ENCODE measurements at places on chromosomes 12 and 14. TPM values are rescaled to one million over a fixed set of nuclear protein-coding genes. Genes with fewer than 3 reads are reported as not detected.

GRCh38 chr12:104513681-104514080 is 56.9 kb downstream of the CHST11 start:
- no peak for DNase-seq

GRCh38 chr12:67826148-67826547 is 163.1 kb upstream of the IFNG-AS1 start:
- no peak for DNase-seq

GRCh38 chr12:24948757-24949722 is at the start of gene BCAT1:
Gene BCAT1, minus strand, starts transcription at chr12:24949101. Its CDS starts 169 bp downstream, at chr12:24948932.
- peak; percentile 89 for DNase-seq

GRCh38 chr14:94388384-94389103 is at the start of gene SERPINA1:
Gene SERPINA1, minus strand, starts transcription at chr14:94388602. Its CDS starts 5,365 bp downstream, at chr14:94383237.
- no peak for DNase-seq

DNA sequence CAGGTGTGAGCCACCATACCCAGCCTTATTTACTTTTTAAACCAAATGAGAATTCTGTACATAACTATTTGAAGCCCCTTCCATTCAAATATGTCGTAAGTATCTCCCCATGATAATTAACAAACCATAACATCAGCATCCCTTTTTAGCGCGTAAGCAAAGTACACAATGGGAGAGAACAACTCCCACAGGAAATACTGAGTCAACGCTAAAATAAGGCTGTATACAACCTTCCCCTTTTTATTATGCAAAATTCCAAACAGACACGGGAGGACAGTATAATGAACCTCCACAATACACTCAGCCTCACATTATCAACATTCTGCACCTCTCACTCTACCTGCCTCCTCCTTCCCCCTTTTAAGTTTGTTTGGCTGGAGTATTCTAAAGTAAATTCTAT is 73.5 kb downstream of the CCDC88C start:
- no peak for DNase-seq

- no peak for DNase-seq
These were observed 911.3 kb downstream of the LRFN5 start for GRCh38 chr14:42517806-42518500.

GRCh38 chr14:93311082-93311481 is 21.8 kb downstream of the BTBD7 start:
- DNase-seq = no peak

- DNase-seq = no peak
These were observed 56.4 kb upstream of the FBXO33 start for GRCh38 chr14:39488600-39488999.

GRCh38 chr14:87901236-87901635 is 91.7 kb downstream of the GALC start:
- no peak for DNase-seq

DNA sequence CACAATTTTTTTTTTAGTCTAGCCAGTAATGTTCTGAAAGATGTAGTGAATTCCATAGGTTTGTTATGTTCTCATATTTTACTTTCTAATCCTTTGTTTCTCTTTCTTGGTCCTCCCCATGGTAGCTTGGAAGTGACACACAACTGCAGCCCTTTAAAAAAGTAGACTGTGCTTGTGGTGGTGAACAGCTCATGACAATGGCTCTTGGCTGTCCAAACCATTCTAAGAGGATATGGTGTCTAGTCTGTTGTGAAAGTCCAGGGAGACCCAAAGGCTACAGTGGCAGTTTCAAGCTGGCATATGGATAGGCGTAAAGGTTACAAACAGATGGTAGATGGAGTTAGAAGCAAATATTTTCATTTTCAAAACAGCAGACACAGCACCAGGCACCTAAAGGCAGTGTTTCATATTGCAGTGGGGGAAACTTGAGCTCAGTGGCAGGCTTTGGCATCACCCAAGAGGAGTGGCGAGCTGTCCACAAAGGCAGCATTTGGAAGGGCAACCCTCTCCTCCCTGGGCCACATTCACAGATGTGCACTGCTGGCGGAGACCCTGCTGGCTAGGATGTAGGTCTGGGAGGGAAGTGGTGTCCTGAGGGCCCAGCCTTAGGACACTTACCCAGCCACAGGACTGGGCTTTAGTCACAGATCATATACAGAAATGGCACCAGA is 102.1 kb downstream of the DYRK2 start:
- DNase-seq = no peak

DNA sequence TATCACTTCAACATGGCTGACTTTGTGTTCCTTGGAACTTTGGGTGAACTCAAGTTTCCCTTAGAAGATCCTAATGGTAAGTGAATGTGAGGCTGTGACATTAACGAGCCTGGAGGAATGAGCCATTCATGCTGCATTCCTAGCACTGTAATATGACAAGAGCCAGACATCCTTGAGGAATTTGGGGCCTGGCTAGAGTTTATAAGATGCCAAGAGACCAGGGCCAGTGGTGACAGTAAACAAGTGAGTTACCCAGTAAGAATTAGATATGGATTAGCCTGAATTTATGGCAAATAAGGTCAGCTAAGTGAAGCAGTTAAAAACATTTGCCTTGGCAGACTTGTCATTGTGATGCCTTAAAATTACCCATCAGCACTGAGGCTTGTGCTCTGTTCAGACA is 232.4 kb downstream of the AKAP6 start:
- no peak for DNase-seq

GRCh38 chr12:6307529-6307928 is 3.0 kb upstream of the PLEKHG6 start:
- no peak for DNase-seq

DNA sequence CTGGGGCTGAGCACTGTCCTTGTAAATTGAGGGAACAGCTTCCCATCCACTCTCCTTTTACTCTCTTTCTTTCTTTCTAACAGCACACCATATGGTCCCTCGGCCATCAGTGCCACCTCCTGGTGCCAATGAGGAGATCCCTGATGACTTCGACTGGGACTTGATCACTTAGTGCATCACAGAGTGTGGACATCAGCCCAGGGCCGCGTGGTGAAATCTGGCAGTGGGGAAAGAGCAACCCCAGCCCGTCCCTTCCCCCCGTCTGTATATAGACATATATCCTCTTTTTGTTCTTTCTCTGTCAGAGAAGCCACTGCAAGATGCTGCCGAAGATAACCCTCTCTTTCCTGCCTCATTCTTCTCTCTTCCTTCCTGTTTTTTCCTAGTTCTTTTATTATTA is 13.5 kb downstream of the C3AR1 start:
- DNase-seq = no peak

GRCh38 chr12:74620921-74621320 is 83.3 kb downstream of the ATXN7L3B start:
- DNase-seq = no peak

DNA sequence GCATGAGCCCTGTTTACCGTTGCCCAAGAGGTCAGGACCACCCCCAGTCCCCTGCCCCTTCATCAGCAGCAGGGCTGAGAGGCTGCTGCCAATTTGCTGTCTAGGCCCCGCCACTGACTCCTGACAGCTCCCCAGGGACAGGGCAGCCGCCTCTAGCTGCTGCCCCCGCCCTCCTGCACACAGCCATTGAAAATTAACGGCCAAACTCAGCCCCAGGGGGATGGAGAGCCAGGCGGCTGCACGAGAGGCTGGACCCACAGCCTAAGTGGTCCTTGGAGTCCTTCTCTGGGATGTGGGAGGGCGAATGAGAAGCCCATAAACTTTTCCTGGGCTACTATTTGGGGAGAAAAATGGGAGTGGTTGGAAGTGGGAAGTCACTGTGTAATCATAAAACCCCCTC is 4.6 kb downstream of the FOXN4 start:
- no peak for DNase-seq

DNA sequence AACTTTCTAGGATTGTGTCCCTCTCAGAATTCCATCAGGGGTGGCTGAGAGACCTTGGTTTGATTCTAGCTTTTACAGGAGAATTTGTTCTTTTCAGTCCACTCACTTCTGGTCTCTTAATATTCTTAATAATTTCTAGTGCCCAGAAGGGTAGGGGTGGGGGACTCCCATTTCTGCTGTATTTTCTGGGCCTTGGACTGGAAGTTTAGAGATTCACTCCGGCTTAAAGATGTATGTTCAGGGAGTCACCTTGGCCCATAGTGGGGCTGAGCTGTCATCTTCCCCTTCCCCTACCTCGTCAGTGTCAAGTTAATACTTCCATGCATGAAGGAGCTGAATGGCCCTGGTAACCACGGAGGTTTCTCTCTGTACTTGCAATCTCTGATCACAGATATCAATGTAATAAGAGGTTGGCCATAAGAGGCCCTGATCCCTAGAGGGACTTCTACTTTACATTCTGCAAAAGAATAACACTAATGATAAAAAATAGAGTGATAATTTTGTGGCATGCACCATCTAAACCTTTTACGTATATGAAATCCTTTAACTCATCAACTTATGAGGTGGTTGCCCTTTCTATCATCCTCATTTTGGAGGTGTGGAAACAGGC is 6.7 kb downstream of the KRT81 start:
- peak; percentile 7 for DNase-seq

DNA sequence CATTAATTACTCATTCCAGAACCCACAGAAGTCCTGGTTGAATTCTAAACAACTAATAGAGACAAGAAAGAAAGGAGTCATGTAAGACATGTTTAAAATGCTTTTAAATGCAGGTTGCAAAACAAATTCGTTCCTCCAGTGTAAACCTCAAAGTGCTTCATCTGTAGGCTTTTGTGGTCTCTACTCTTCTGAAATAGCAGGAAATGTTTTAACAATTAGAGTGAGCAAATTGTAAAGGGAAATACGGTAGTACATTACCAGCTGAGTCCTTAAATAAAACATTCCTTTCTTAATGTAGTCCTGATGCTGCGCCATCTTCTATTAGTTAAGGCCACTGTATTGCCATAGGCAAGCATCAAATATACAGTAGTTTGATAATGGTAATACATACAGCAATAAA is 1934.2 kb upstream of the SEL1L start:
- DNase-seq = no peak

GRCh38 chr14:94893411-94894160 is 123.7 kb upstream of the GSC start:
- no peak for DNase-seq

DNA sequence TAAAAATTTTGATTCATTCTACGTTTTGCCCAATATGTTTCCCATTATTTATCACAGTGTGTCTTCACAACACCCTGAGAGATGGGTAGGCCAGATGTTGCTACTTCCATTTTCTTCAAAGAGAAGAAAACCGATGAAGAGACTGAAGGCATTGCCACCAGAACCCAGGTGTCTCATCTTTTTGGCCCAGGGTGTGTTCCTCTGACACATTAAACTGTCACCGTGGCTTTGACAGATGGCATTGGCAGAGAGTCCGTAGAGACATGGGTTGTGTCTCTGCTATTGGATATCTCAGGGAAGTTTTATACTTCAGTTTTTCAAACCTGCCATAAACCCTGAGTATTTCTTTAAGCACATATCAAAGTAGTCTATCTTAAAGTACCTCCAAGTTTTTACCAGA is 11.3 kb upstream of the NUDT4 start:
- no peak for DNase-seq

GRCh38 chr12:115922952-115923564 is 354.4 kb downstream of the MED13L start:
- no peak for DNase-seq

FAM216A gene
- total RNA-seq = 2.3 TPM

RIC8B gene
- 11.2 TPM for total RNA-seq

STRAP gene
- 31.8 TPM for total RNA-seq

CPNE6 gene
- not detected for total RNA-seq

CFAP54 gene
- total RNA-seq = not detected

CCDC38 gene
- not detected for total RNA-seq

SERPINA1 gene
- total RNA-seq = 7.9 TPM

Measured in suprapubic skin (tissue), 4 donors.